ENCODE measurements at places on chromosomes 6 and 20. TPM values are rescaled to one million over a fixed set of nuclear protein-coding genes. Genes with fewer than 3 reads are reported as not detected.
A peak's percentile ranks its signal among the peaks of the same experiment; 100 is the strongest.

C4B gene
- total RNA-seq: 5.3 TPM

DDX43 gene
- not detected for total RNA-seq

GRCh38 chr20:24789877-24790276 lies 159.2 kb upstream of the CST7 start:
- no peak for DNase-seq

DNA sequence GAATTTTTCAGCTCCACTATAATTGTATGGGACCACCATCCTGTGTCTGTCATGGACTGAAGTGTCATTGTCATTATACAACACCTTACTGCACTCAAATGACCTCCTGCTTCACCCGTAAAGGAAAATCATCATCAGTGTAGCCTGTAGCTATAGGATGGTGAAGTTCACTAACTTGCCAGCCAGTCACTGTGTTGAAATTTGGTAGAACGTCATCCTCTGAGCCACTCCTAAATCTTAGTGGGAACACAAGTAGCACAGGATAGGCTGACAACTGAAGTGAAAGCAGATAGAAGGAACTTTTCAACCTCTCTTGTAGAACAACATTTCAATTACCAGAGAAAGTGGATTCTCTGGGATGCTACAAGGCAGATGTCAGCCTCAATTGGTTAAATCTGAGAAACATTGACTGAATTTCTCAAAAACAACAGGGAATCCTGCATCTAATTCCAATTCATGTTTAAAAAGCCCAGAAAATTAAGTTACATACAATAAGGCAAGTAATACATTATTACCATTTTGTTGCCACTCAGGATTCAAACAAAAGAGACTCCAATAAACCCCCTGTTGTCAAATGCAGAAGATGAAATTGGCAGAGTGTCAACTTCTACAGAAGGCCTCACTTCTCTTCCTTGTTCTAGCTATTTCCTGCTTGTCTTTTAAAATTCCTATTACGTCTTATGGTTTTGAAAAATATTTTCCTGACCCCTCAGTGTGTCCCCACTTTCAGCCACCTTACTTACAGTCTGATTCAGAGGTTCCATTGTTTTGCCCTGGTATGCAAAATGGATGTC lies 647.9 kb upstream of the AGPAT4 start:
- no peak for DNase-seq

DNA sequence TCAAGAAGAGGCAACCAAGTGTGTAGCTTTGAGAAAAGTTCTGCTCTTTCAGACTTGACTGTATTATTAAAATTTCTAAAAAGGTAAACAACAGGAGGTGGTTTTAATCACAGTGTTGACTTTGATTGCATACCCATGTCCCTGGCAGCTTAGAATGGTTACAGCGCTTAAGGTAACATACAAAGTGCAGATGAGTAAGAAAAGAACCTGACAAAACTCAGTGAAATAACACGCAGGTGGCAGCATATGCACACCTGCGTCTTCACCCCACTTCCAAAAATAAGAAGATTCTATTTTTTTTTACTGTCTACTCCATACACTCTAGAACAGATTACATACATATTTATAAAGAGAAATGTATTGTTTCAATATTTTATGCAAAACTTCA lies 233.5 kb downstream of the GMPR start:
- DNase-seq: no peak

DNA sequence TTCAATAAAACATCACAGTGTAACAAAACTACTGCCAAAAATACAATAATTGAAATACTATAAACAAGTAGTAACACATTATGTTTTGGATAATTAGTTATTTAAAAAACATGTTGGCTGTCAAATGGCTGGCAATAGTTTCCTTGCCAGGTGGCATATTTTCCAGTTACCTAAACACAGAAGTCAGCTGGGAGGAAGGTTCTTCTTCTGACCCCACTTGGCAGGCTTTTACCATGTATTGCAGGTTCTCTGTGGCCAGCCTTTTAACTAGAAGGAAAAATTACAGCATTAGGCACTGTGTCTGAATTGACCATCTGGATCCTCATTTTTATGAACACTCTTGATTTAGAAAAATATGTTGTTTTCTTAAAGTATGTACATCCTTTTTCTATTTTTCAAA lies 131.4 kb downstream of the MMS22L start:
- no peak for DNase-seq

- DNase-seq: peak; percentile 36
These were observed 40.4 kb upstream of the ARG1 start for GRCh38 chr6:131532580-131533039.

- DNase-seq: no peak
These were observed 469.7 kb downstream of the PKHD1 start for GRCh38 chr6:51617751-51618150.

GRCh38 chr6:35931120-35931561 lies 10.2 kb upstream of the SRPK1 start:
- DNase-seq: no peak
